ENCODE measurements at places on chromosomes 3 and 15. TPM values are rescaled to one million over a fixed set of nuclear protein-coding genes. Genes with fewer than 3 reads are reported as not detected.

HACL1 gene
- 27.7 TPM for total RNA-seq

CELSR3 gene
- 4.5 TPM for total RNA-seq

RGMA gene
- 0.19 TPM for total RNA-seq

SNAP23 gene
- 18.0 TPM for total RNA-seq
